ENCODE measurements at places on chromosomes 1 and 21.

DNA sequence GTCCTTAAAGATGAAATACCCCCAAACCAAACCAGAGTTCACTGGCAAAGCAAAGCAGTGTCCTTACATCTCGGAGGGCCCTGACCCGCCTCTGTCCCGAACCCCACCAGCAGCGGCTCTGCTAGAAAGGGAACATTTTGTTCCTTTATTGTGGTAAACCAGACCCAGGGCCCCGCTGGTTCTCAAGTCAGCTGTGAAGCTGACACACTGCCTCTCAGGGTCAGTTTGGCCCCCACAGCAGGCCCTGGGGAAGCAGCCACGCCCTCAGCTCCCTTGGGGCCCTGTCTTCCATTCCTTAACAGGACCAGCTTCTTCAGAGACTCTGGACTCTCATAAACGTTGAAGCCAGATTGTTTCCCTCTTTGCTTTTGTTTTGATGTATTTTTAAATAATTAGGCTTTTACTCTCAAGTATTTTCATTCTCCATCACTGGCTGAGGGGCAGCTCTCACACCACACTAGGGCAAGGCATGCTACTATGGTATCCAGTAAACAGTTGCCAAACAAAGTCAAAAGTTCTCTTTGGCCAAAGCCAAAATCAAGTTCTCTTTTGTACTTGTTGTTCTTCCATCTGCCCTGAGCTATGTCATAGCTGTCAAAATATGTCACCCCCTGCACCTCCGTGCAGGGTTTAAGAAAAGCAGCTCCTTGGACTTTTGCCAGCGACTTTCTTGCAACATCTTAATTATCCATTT, 61.1 kb upstream of the ANGPTL1 start:
- DNase-seq, result peak; percentile 39

DNA sequence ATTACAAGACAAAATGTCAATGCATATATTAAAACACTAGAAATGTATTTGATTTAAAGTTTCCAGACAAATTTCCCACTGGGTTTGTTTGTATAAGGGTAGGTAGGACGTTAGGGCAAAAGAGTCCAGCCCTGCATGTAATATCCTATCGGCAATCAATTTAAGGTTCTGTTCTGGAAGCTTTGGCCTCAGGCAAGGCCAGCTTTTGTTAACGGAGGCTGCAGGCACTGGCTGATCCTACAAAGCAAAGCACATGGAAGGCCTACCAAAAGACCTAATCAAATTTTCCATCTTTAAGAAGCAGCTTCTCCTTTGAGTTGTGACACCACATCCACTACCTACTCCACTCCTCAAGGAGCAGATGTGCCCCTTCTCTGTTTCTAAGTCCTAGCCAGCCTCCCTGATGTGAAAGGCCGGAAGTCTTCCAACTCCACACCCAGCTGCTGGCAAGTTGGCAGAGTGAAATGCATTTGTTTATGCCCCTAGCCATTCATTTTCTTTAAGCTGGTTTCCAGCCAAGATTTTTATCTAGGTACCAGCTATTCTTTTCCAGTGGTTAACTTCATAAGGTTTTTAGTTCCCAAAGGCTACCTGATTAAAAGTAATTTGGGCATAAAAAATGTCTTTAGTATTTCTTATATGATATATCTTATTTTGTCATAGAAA, 452.6 kb downstream of the PTBP2 start:
- DNase-seq, result no peak

- no peak for DNase-seq
Observed at GRCh38 chr1:221174330-221174993, 295.2 kb downstream of the HLX start.

- no peak for DNase-seq
Observed at GRCh38 chr1:179425186-179425585, 59.4 kb downstream of the AXDND1 start.

DNA sequence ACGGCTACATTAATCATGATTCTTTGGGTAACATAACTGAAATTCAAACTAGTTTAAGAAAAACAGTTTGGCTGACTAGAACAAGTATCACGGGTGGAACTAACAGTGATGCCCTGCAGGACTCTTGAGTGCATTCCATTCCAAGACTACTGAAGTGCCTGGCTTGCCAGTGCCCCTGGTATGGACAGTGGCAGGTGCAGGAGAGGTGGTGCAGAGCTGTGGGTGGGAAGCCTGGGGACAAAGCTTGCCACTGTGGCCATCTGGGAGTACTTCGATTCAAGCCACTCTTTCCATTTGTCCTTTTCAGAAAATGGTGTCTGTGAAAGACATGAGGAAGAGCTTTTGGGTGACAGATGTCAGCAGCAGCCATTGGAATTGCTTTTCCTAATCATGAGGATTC, 166.5 kb downstream of the RRAGC start:
- DNase-seq, result no peak

- no peak for DNase-seq
Observed at GRCh38 chr21:35783721-35784120, 276.6 kb downstream of the SETD4 start.

DNA sequence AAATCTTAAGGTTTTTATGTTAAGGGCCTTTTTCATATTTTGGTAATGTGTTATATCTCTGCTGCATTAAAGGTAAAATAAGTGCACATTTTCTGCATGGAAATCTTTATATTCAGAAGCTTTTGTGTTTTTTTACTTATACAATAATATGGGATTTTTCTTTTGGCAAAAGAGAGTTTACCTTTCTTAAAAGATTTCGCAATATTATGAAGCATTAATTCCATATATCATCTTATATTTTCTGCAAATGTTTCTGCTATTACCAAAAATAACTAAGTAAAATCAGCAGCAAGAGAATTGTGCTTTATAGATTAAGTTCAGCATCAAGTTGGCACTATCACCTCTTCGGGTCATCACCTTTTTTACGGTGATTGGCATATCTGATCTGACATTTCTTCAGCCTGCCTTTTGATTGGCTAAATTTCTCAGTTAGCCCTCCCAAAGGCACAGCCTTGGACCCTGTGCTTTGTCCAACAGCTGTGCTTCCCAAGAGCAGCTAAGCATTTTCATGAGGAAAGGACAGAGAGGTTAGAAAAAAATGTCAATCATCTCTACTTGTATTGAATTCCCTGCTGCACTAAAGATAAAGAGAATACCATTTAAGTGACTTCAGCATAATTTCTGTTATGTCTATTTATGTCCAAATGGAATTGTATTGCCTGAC, 767.1 kb upstream of the PRMT6 start:
- no peak for DNase-seq

DNA sequence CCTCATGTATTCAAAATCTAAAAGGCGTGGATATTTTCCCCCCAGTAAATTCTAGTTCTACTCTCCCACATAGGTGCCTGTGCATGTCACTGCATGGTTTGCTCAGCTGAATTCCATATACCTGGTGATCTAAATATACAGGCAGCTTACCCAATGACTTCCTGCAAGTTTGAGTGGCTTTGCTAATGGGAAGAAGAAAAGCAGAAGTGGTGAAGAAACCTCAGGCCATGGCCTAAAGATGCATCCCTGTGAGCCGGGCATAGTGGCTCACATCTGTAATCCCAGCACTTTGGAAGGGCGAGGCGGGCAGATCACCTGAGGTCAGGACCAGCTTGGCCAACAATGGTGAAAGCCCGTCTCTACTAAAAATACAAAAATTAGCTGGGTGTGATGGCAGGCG, 11.5 kb downstream of the SLC44A3 start:
- DNase-seq, result no peak

DNA sequence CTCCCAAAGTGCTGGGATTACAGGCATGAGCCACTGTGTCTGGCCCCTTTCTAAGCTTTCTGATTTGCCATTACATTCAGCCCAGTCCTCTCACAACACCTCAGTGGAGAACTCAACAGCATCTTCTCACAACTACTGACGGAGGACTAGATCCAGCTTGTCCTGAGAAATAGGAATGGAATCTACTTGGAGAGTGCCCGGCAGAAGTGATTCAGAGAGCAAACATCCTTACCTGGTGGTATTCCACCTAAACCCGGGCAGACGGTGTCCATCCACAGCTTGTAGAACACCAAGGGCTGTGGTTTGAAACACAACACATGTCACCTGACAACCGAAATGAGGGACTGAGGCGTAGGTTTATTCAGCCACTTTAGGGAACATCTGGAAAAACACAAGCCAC, 28.8 kb upstream of the CCSAP start:
- DNase-seq, result no peak

DNA sequence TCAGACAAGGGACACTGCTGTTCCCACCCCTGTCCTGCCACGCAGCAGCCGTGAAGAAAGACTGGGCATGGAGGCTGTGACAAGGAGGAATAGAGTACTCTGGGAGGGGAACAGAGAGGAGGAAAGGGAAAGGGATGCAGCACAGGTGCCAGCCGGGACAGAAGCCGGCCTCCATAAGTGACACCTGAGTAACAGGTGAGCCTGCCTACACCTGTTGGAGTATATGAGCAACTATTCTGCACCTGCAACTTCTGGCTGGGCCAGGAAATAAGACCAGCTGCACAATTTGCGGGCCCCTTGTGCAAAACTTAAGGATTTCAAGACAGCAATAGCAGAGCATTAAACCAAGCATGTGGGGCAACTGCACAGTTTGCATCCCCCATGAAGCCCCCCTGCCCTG, 72.5 kb upstream of the GOLT1A start:
- no peak for DNase-seq

GRCh38 chr1:9422911-9423505, 116.3 kb upstream of the SLC25A33 start:
- no peak for DNase-seq

GRCh38 chr1:30853350-30853749, 55.2 kb downstream of the SDC3 start:
- DNase-seq, result no peak

GRCh38 chr1:88655685-88656299, 28.3 kb upstream of the PKN2 start:
- DNase-seq, result no peak

DNA sequence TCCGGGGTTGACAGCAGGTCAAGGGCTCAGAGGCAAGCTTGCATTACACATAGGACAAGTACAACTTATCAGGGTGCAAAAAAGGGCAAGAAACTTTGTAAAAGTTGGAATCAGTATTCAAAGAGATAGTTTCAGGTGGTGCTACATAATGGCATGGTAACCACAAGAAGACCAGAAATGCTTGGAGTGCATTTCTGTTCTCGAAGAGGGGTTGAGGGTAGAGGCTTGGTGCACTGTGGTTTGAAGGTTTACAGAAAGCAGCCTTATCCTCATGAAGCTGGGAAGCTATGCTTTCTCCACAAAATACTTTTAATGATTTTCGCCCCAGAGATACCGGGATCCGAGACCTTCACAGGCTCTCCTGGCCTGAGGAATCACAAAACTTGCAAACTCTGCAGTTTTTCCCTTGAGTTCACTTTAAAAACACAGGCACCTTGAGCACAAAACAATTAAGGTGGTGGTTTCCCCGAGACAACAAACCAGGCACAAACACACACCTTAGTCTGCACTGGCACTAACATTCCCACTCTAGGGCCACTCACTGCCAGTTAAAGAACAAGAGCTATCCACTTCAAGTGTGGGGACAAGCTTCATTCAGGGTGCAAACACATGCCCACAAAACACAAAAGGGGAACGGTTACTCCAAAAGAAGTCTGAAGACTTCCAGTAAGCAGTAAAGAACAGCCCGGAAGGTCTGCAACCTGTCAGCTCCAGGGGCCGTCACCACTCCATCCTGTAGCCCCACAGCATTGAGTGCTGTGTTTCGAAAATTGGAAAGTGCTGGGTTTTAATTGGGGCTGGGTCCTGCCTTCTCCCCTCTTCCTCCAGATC, 29.8 kb upstream of the NFIA start:
- DNase-seq, result no peak

GRCh38 chr1:16979475-16980327, 719 bp downstream of the MFAP2 start:
- DNase-seq, result no peak

- DNase-seq, result no peak
Observed at GRCh38 chr1:18385239-18385790, 95.4 kb upstream of the KLHDC7A start.

DNA sequence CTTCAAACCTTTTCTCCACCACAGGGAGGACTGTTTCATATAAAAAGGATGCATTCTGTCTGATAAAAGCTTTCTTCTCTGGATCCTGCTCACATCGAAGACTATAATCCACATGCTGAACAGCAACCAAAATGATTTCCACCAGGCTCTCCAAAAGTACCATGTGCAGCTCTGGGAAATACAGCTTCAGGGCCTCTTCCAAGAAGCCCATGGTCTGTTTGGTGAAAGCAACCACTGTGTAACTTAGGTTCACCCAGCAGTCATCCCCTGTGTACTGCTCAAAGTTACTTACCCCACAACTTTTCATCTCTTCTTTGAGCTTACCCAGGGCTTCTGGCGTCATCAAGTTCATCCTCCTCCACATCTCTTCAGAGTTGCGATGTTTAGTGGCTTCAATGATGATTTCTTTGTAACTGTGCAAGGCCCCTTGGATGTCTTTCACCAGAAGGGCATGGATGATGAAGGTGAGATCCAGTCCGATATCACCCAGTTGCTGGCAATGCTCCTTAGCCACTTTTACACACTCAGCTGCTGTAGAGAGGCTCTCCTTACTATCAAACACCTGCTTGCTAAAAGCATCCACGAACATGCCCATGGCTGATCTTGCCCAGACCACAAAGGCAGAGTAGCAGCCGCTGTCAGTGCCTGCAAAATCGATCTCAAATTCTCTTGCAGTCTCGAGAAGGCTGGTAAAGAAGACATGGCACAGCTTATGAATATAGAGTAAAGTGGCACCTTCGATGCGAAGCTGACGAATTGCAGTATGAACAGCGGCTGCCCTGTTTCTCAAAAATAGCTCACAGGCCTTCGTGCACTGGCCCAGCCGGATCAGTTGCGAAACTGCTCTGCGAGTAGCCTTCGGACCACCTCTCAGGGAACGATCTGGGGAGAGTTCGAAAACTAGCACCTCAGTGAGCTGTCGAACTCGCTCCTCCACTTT, 1.7 kb downstream of the EXOC8 start:
- no peak for DNase-seq

GRCh38 chr1:20978413-20978812, 191.3 kb upstream of the HP1BP3 start:
- DNase-seq, result no peak

- no peak for DNase-seq
Observed at GRCh38 chr21:32765058-32765457, 6.5 kb downstream of the PAXBP1 start.

DNA sequence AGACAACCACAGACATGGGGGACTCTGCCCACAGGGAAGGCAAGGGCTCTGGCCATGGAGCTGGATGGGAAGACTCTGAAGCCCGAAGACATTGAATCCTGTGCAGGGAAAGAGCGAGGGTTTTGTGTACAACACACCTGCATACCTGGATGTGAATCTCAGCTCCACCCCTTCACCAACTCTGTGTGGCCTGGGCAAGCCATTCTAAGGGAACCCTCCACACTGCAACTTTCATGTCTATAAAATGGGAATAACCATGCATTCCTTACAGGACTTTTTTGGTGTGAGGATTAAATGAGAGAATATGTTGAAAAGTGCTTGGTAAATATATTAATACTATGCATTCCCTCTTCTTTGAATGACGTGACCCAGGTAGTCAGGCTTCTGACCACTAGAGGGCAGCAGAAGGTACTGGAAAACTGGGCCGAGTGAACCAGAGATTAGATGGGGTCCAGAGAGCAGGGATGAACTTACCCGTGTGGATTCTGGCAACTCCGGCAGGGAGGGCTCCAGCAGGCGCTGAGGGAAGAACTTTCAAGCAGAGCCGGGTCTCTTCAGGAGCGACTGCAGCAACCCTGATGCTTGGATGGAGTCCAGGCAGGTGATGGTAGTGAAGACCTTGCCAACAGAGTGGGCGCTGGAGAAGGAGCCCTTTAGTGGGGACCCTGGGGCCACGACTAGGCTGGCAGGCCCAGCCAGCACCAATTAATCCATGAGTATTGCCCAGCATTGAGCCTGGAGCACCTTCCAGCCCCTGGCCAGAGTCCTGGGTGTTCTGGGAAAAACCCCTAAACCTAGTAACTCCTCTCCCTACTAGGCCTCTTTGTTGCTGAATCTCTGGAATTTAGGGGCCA, 834 bp upstream of the ELF3 start:
- peak; percentile 52 for DNase-seq

- DNase-seq, result peak; percentile 7
Observed at GRCh38 chr1:98702976-98703375, 41.5 kb downstream of the SNX7 start.
